Activated CD4-positive, alpha-beta T cell treated with anti-CD3 and anti-CD28 coated beads, Interleukin-2, amount 50 U/mL, for 48 hours (primary cell): ENCODE measurements at places on chromosomes 12 and 14.
A peak's percentile ranks its signal among the peaks of the same experiment; 100 is the strongest.

- DNase-seq: no peak
Measured at GRCh38 chr14:31194661-31195060, 12.9 kb downstream of the HECTD1 start.

DNA sequence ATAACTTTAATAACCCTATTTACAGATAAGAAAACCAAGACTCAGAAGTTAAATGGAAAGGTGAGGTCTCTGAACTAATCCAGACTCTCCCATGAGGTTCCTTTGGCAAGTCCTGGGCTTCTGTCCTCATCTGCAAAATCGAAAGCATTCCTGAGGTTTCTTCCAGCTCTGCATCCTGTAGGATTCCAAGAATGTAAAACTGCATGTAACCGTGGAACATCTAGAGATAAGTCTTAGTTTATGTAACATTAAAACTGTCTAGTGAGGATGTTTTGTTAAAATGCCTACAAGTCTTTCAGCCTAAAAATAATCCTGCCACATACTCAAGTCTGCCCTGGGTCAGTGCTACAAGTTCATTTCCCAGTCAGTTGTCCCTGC, 7.3 kb upstream of the ITFG2 start:
- DNase-seq: no peak

- no peak for DNase-seq
Measured at GRCh38 chr12:59742841-59743240, 147.0 kb downstream of the SLC16A7 start.

- DNase-seq: no peak
Measured at GRCh38 chr12:116294454-116295165, 17.1 kb upstream of the MED13L start.

DNA sequence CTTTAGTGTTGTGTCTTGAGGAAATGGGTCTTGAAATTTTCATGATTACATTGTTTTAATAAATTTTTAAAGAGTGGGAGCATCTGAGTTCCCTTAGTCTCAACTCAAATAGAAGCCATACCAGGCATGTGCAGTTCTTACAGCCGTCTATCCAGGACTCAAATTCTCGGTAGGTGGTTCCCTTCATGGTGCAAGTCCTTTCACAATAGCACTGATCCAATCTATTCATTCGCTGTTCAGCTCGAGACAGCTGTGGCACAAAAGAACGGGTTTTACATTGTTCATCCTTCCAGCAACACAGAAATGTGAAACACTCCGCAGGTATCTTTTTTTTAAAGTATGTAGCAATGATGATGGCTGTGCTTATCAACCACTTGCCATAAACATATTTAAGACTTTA, 100.2 kb downstream of the NELL2 start:
- no peak for DNase-seq

GRCh38 chr14:102784892-102785594, 7.8 kb downstream of the TRAF3 start:
- DNase-seq: no peak

DNA sequence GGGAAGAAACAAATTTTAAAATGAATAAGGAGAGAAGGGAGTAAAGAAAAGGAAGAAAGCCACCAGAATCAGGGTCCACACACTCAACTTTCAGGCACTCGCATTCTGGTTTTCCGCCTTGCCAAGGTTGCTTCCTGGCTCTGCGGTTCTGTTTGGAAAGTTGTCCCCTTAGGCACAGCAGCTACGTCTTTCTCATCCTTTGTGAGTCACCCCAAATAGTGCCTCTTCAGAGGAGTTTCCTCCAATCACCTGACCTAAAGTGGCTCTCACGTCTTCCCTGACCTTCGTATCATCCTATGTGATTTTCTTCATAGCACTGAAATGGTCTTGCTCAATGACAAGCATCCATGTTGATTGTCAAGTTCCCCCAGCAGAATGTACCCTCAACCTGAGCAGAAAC, 99.5 kb upstream of the TMCC3 start:
- DNase-seq: no peak

- no peak for DNase-seq
Measured at GRCh38 chr12:76457010-76457409, 102.6 kb downstream of the OSBPL8 start.

DNA sequence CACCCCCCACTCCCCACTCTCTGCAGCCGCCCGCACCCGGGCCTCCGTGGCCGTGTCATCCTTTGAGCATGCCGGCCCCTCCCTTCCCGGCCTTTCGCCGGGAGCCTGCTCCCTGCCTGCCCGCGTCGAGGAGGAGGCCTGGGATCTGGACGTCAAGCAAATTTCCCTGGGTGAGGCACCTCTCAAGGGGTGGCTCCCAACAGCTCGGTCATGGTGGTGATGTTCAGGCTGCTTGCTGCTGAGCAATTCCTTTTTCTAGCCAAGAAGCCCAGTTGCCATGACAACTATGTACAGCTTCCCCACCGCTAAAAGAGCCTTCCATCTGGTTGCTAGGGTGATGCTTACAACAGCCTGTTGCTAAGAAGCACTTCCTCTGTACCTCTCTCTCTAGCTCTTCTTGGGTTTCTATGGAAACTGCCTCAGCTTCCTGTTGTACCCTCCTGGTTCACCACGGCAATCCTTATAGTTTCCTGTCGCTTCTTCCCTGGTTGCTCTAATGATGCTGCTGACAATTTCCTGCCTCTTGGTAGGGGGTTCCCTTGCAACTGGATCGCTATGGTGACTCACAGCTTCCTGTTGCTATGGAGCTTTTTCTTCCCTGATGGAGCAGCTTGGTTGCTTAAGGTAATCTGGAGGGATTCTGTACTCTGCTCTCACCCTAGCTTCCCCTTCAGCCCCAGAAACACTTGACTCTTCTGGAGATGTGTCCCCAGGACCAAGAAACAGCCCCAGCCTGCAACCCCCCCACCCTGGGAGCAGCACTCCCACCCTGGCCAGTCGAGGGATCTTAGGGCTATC, 11.0 kb downstream of the ZNF219 start:
- peak; percentile 21 for DNase-seq

DNA sequence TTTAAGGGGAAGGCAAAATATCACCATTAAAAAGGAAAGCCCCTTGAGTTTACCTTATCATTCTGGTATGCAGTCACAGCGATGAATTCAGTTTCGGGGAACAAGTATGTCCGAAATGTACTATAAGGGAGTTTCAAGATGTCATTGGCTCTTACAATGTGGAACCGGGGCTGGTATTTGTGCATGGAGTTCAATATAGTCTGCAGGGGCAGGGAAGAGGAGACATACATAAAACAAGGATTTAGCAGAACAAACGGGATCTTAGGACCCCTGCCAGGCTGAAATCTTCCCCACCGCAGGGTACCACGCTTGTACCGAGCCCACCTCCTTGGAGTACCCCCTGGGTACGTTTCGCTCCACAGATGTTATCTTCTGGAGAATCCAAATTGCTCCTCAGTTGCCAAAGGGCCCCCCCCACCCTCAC, 4.5 kb downstream of the TBX3 start:
- no peak for DNase-seq

- DNase-seq: peak; percentile 3
Measured at GRCh38 chr14:49497725-49498348, 88.3 kb downstream of the RPS29 start.

- no peak for DNase-seq
Measured at GRCh38 chr12:19203539-19204506, 74.3 kb downstream of the PLEKHA5 start.

GRCh38 chr12:1318327-1319031, 275.9 kb downstream of the FBXL14 start:
- DNase-seq: no peak

GRCh38 chr12:79127271-79127751, 262.7 kb downstream of the SYT1 start:
- DNase-seq: no peak

- DNase-seq: no peak
Measured at GRCh38 chr12:65524666-65525065, 246.2 kb downstream of the MSRB3 start.

GRCh38 chr12:124395284-124395752, 100.4 kb downstream of the RFLNA start:
- DNase-seq: no peak

GRCh38 chr14:101593411-101594238, 32.3 kb downstream of the DIO3 start:
- no peak for DNase-seq

GRCh38 chr12:120466560-120467315, 2.8 kb downstream of the SRSF9 start:
- peak; percentile 55 for DNase-seq

DNA sequence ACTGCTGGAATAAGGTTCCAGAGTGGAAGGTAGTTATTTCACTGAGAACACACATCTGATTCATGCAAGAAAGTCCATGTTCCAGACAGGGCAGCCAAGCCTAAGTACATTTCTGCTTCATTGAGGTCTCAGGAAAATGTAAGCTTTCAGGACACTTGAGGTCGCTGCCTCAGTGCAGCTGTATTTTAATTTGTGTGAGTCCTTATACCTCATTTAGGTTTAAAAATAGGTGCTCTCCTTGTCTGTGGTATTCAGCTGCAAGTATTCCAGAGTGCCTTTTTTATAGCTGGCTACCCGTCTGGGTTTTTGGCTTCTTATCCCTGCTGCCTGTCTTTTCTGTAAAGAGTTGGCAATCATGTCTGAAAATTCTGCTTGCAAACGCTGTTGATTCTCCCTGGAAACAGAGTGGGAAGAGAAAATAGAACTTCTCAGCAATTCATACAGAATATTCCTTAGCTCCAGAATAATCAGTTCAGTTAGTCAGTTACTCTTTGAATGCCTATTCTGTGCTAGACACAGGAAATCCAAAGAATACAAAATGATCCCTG, 45.3 kb upstream of the PLBD1 start:
- DNase-seq: no peak

DNA sequence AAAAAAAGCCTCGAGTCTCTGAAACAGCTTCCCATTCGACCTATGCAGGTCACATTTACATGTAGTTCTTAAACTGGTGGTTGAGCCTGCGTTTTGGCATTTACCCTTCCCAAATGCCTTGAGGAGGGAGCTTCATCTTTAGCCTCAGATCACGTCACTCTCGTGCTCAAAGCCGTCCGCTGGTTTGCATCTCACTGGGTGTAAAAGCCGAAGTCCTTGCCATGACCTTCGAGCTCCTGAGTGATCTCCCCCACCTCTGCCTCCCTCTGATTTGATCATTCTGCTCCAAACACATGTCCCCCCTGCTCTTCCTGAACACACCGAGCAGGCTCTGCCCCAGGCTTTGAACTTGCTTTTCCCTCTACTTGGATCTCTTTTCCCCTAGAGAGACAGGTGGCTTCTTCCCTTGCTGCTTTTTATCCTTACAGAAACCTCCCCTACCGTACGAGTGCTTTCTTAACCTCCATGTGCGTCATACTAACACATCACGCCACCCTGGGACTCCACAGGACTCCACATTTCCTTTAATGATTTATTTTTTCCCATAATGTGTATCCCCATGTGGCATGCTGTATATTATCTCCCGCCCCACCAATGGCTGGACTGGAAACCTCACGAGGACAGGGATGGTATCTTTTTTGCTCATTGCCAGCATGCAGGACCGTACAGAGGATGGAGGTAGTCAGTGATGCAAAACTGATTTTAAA, 610.7 kb downstream of the VRK1 start:
- DNase-seq: no peak

- no peak for DNase-seq
Measured at GRCh38 chr14:74527736-74528280, 34.2 kb downstream of the ISCA2 start.

DNA sequence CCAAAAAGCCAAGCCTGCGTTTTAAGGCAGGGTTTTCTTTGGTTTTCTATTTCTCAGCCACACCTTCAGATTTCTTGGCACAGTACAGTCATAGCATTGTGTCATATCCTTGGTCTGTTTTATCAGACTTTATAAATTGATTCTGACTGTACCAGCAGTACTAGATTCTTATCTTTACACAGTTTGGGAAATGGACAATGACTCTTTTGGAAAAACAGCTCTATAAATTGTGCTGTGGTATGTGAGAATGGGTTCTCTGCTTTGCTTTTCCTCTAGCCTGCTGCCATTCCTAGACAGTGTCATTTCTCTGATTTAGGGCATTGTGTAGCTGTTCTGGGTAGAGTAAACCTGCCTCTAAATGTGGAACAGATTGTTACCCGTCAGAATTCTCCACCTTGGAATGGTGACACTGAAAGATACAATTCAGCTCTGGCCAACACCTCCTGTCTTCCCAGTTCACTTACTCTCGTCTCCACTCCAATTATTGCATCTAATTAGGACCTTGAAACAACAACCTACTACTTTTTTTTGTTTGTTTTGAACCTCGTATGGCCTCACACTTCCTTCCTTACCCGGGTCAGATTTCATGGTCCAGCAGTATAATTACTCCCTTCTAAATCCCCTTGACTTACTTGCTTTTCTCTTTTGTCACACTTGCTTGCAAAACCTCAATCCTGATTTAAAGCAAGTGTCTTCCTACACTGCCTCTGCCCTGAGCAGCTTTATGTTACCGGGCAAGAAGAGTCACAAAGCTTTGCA, 226.3 kb downstream of the ERC1 start:
- DNase-seq: no peak

DNA sequence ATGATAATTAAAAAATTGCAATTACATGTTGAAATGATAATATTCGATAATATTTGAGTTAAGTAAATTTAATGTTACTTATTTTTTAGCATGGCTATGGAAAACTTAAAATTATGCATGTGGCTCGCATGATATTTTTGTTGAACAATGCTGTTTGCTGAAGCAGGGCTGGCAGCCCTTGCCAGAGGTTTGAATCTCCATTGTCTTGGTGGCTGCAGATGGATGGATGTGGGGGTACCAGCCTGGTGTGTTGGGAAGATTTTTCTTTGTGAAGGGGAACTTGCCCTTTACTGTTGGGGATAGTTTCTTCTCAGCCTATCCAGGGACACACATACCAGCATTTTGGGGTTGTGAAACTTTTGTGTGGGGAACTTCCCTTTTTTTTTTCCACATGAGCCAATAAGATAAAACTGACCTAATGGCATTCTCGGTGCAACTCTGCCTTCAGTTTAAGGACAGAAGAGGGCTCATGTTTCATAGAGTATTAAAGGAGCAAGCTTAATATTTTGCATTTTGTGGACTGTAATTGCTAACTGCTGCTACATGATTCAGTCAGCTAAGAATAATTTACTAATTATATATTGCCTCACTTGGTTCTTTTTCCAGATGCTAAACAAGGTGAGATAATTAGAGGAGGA, 8.8 kb downstream of the RASSF3 start:
- no peak for DNase-seq

DNA sequence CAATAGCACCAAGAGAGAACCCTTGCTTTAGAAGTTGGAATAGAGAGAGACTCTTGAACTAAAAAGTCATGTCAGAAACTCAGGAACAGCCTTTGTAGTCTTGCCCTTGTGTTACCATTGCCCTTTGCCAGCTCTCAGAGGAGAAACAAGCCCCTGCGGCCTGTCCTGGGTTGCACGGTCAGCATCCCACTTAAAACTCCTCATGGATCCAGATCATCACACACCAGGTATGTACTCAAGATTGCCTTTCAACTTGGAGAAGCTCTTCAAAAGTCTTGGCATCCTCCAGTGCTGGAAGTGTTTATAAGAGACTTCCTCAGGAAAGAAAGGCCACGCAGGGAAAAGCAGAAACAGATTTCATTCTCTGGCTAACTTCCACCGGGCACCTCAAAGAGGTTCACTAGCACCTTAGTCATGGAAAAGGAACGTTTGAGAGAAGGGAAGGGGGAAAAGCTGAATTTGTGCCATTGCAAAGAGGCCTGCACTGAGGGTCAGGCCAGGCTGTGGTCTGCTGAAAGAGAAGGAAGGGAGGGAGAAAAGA, 594.2 kb downstream of the MED13L start:
- DNase-seq: no peak
